Foreskin fibroblast (primary cell): ENCODE measurements at places on chromosomes 1 and 21.
A peak's percentile ranks its signal among the peaks of the same experiment; 100 is the strongest.

- no peak for DNase-seq
Measured at GRCh38 chr21:46213620-46214286, 14.8 kb downstream of the LSS start.

- DNase-seq = peak; percentile 73
Measured at GRCh38 chr1:230825761-230826160, 42.6 kb downstream of the C1orf198 start.

DNA sequence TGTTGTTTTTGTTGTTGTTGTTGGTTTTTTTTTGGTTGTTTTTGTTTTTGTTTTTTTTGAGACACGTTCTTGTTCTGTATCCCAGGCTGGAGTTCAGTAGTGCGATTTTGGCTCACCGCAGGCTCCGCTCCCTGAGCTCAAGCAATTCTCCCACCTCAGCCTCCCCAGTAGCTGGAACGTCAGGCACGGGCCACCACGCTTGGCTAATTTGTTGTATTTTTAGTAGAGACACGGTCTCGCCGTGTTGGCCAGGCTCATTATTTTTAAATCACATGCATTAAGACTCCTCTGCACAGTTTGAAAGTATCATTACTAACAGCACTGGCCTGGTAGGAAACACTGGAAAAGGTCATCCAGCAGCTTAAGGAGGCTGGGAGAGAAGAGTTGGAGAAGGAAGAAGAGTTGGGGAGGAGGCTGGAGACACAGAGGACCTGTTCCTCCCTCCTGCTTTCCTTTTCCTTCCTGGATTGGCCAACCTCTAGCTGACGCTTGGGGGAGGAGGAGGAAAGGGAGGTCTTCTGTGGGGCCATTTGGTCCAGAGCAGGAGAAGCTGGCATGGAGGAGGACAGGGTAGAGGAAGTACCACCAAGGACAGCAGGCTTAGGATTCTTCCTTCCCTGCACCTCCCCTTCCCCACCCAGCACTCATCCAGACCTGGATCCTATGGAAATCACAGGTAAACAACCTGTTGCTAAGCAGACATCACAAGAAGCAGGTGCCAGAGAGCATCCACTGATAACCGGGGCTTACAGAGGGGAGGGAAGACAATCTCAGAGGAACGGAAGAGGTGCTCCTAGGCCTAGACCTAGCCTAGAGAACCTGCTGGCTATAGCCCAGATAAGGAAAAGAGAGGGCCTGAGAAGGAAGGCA lies 71.9 kb upstream of the GOLT1A start:
- DNase-seq = no peak

- DNase-seq = no peak
Measured at GRCh38 chr1:243505986-243506689, 250.3 kb downstream of the SDCCAG8 start.

- DNase-seq = no peak
Measured at GRCh38 chr1:20301463-20302107, 10.9 kb downstream of the VWA5B1 start.

DNA sequence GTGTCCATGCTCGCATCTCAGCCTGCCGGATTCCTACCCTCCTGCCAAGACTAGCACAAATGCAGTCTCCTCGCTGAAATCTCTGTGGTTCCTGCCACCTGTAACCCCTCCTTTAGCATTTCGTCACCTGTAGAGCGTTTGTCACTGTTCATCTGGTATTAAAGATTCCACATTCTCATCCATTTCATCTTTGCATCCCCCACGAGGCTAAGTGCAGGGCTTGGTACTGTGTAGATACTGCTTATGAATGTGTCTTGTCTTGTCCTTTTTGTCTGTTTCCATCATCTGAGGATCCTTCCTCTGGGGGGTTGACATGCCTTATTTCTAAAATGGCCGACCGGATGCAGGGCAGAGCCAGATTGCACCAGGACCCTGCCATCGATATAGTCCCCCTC lies 53.7 kb upstream of the DNAJC6 start:
- no peak for DNase-seq

DNA sequence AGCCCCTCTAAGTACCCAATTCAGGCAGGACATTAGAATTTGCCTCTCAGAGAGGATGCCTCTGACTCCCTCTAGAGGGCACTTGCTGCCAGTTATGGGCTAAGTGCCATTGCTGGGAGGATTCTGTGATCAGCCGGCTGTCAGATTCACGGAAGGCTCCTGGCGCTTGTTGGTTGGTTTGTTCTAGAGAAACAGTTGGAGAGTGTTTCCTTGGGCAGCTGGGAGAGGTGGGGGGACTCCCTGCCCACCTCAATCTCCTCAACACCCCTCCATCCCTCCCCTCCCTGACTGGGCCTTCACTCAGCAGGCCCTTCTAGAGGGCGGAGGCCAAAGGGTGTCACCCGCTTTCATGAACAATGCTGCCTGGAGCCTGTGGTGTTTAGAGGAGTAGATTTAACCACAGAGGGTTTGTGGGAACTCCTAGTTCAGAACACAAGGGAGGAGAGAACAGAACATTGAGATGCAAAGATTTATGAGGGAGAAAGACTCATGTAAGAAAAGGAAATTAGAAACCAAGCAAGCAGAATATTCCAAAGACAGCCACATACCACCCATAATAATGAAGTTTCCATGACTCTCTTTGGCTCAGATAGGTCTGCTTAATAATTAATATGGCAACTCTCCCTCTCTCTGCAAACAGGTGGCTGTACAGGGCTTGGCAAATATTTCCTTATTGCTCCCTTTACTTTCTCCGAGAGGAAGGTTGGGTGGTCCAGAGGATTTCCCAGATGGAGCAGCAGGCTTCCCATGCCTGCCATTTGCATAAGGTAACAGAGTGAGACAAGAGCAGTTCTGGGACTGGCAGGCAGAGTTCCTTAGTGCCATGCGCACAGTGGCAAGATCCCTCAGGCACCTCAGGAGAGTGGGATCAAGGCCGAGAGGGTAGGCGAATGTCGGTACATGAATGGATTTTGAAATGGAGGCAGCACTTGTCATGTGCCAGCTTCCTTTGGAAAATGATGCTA lies 30.0 kb upstream of the ACP6 start:
- peak; percentile 57 for DNase-seq

DNA sequence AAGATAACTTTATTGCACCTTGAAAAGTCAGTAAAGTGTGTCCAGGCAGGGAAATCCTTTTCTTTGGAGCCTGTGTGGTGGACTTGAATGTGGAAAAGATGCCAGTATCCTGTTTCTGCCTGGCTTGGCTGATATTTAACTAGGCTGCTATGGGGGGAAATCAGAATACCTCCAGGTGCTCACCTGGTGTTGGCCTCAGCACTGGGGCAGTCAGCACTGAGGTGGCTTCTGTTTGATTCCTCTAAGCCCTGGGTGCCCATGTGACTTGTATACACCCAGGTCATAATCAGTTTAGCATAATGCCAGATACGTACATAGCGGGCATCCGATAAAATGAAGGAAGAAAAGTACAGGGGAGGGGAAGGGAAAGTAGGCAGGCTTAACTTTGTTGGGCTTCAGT lies 7.2 kb downstream of the PHGDH start:
- no peak for DNase-seq

- no peak for DNase-seq
Measured at GRCh38 chr1:14604414-14604813, 5.9 kb downstream of the KAZN start.
